GM23338 (cell line): ENCODE measurements at places on chromosomes 6 and 20.

- DNase-seq, result no peak
These were observed 44.5 kb upstream of the STMND1 start for GRCh38 chr6:17057322-17057721.

DNA sequence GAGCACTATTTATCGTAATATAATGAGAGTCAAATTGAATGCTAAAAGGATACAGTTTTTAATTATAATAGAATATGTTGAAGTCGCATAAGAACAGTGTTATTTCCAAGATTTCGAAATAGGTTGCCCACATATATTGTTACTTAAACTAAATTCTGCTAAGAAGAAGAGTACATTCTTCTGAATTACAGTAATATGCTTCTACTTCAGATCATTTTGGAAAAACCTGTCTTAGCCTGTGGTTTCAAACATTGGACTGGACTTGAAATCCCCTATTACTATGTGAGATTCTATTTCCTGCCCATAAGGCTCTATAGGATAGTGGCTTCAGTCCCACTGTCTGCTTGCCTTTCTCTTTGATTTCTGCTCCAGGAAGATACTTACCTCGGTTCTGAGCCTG, 137.2 kb downstream of the B3GAT2 start:
- DNase-seq, result no peak

- peak; percentile 25 for DNase-seq
These were observed 6.1 kb upstream of the RWDD1 start for GRCh38 chr6:116564921-116565872.

- no peak for DNase-seq
These were observed 98.8 kb downstream of the MANEA start for GRCh38 chr6:95676011-95676628.

DNA sequence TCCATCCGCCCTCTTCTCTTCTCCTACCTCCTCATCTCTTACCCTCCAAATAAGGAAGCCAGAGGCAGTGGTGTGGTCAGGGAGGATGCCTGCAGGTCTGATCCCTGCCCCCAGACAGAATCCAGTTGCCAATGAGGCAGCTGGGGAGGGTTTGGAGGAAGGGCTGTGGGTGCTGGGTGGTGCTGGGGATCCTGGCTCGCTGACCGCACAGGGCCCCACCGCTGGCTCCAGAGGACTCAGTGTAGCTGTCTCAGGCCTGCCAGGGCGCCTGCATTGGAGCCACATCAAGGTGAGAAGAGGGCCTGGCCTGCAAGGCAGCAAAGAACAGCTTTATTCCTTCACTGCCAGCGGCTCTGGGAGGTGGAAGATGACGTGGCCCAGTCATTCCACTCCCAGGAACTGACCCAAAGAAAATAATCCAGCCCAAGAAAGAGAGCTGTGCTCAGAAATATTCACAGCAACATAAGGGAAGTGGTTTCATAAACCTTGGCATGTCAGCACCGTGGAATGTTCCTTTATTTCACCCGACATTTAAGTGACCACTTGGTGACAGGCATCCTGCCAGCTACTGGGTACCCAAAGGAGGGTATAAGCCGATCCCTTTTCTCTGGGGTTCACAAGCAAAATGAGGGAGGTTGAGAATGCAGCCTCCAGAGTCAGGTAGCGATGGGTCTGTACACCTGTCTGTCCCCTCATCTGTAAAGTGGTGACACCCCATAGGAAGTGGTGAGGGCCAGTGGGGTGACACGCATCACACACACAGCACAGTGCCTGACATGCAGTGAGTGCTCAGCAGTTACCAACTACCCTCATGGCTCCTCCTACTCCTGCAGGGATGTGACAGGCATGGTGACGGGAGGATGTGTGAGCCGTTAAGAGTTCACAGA, 125.1 kb downstream of the SNX5 start:
- no peak for DNase-seq

DNA sequence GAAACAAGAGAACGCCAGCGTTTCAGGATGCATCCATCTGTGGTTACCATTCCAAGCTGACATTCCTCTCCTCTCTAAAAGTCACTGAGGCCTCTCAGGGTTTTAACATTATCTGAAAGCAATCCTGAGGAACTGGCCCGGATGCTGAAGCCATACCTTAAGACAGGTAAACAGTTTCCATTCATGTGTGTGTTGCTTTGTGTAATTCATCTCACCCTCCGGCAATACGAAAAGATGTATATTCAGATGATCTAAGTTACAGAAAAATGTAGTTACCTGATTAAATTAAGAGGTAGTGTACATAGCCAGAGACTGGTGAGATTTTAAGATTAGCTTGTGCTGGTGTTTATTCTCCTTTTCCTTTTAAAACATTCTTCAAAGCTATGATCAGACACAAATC, 68.4 kb upstream of the BACH2 start:
- DNase-seq, result peak; percentile 44

GRCh38 chr6:25550631-25551030, 101.4 kb upstream of the SCGN start:
- no peak for DNase-seq

DNA sequence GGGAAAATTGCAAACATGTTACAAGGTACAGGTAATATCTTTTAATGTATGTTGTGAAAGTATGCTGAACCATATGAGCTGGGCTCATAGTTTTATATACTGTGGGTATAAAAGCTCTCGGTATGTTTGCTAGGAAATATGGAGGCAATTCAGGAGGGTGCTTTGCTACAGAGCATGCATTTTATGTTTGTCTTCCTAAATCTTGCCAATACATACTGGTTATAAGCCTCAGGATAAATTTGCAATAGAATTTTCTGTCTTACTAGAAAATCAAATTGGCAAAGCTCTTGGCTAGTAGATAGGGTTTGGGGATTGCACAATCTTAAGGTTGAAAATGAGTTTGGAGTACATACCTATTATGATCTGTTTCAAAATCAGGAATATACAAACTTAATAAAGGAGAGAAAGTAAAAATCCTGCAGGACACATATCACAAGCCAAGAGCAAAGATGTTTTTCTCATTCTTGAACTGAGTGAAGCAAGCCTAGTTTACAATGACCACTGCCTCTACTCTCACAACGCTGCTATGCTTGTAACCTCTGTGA, 751.2 kb downstream of the HDGFL1 start:
- no peak for DNase-seq

- no peak for DNase-seq
These were observed 56.9 kb downstream of the CD164 start for GRCh38 chr6:109325400-109325801.

GRCh38 chr20:6277661-6278240, 154.9 kb upstream of the FERMT1 start:
- no peak for DNase-seq

DNA sequence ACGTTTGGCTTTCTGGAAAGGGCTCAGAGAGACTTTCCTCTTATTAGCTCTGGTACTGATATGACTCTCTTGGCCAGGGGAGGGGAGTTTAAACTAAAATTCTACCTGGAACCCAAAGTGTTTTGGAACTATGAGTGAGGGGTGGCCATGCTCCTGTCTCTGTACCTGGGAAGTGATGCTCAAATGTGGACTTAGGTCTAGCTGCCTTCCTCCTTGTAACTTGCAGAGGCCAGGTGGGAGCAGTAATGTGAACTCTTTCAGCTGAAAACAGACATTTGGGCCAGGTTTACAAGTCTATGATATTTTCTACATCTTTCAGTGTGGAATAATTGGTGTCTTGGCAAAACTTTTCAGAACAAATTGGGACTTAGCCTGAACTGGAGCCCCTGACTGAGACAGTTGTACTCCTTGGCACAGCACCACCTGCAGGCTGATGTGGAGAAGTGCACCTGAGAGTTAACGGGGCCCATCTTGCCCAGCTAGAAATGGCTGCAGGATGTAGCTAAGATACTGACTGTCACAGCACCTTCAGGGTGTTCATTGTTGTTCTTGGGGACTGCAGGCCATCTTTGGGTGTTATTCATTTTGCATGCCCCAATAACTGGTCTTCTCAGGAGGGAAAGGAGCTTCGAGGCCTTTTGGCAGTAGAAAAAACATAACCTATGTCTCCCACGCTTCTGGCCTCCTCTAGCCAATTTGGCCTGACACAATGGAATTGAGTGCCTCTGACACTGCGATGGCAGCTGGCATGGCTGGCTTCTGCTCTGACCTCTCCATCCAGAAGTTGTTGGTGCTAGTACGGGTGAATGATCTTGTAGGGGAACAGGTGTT, 37.1 kb downstream of the CD109 start:
- DNase-seq, result peak; percentile 83

DNA sequence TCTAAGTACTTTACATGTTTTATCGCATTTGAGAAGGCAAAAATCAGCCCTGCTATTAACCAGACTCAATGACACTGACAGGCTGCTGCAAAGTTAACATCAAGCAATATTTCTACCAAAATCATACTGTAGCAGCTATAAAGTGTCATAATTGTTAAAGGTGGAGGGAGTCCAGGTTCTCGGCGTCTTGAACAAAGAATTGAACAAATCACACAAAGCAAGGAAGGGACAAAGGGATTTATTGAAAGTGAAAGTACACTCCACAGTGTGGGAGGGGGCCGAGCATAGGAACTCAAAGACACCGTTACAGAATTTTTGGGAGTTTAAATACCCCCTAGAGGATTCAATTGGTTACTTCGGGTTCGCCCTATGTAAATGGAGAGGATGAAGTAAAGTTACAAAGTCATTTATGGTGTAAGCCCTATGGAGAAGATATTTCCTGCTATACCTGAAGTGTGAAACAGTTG, 12.9 kb upstream of the ZNF391 start:
- peak; percentile 75 for DNase-seq

DNA sequence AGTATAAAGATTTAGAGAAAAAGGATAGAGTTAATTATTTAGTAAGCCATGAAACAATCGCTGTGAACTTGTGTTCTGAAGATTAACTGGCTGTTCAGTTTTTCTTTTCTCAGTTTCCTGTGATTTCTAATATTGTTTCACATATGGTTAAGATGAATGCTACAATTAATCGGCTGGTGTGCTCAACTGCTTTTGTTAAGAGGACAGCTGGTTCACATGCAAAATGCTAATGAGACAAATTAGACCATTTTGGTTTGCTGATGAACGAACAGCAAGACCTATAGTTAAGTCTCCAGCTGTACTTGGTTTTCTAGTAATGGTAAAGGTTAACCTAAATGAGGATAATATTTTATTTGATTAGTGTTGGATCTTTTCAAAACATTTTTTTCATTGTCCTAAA, 10.8 kb upstream of the NHSL1 start:
- DNase-seq, result no peak

- DNase-seq, result peak; percentile 98
These were observed at the start of gene LMBRD1 for GRCh38 chr6:69796642-69797390. Gene LMBRD1 (minus strand): TSS chr6:69797010. CDS start chr6:69796881, 129 bp downstream.

DNA sequence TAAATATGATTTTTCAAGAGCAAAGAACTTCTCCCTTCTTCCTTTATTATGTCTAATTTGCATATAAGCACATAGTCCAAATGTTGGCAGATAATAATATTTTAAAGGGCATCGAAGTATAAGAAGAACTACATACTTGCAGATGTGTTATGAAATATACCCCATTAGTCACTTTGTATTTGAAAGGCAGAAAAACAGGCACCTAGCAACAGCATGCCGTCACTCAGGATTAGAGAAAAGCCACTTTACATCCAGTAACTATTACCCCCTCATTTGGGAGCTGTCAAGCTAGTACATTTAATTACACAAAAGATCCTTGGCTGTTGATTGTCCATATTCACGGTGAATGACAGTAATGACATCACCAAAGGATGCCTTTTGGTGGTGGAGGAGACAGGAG, 99.3 kb upstream of the ARMC2 start:
- DNase-seq, result no peak

- no peak for DNase-seq
These were observed 2.1 kb downstream of the GFOD1 start for GRCh38 chr6:13485303-13485702.

DNA sequence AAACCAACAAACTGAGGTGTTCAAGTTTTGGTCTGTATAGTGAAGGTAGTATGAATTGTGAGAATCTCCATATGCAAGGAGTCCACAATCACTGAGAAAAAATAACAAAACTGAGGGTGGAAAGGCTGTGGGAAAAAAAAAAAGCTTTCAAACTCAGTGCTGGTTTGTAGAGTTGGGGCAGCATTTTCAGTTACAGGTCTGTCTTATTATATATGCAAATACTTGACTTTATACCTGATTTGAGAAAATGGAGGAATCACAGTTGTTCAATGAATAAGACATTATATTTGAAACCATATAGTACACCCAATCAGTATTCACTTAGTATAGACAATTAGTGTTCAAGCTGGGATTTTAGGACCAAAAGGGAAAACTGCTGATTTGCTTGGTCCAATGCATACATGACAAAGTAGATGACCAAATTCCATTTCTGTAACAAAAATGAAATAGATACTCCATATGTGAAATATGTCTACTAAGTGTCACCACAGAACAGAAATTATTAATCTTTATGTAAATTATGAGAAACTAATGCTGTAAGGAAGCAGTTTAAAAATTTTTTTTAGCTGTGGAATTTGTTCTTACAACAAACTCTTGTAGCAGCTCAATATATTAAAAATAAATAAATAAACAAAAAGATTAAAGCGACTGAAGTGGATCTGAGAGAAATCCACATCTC, 187.7 kb downstream of the ASCC3 start:
- DNase-seq, result no peak

DNA sequence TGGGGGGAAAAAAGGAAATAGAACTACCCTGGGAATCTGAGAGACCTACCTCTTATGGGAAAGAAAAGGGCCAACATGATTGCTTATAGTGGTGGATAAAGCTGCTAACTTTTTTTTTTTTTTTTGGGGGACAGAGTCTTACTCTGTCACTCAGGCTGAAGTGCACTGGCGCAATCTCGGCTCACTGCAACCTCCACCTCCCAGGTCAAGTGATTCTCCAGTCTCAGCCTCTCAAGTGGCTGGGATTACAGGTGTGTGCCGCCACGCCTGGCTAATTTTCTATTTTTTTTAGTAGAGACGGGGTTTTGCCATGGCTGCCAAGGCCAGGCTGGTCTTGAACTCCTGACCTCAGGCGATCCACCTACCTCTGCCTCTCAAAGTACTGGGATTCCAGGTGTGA, 39.5 kb upstream of the TBC1D22B start:
- no peak for DNase-seq

DNA sequence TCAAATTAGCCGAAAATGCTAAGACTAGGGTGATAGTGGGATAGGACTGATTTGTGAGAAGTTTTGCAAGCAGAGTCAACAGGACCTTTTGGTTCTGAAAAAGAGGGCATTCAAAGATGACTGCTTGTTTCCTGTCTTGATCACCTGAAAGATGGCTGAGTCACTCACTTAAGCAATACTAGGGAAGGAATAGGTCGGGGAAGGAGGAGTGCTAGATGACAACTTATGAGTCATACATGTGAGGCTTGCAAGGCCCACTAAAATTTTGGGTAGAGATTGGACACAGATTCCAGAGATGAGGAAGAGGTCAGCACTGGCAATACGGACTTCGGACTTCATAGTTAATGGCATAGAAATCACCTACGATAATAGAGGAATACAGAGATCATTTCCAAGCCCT, 89.2 kb downstream of the FAM83B start:
- peak; percentile 13 for DNase-seq

GRCh38 chr6:91476000-91476399, 889.1 kb upstream of the MAP3K7 start:
- peak; percentile 4 for DNase-seq

DNA sequence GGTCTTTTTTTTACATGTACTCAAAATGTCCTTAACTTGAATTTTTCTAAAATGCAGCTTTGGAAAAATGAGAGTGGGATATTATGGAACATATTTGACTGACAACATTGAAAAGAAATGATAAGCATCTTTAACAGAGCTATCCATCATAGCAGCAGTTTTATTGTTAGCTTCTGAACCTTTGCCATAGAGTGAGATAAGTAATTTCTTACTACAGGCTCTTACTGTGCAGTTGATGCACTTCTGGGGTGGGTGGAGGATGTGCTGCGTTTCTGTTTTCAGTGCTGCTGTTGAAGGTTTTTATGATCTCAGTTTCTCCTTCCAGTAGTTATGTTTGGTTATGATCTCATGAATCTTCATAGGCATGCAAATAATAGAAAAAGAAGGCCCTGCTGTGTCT, 267.0 kb downstream of the TMEM242 start:
- no peak for DNase-seq

GRCh38 chr6:157877573-157878438, 54.8 kb downstream of the SNX9 start:
- no peak for DNase-seq
